ENCODE measurements at places on chromosomes 4 and X. TPM values are rescaled to one million over a fixed set of nuclear protein-coding genes. Genes with fewer than 3 reads are reported as not detected.

Gene TMSB15A
- polyA plus RNA-seq, result 1.5 TPM

Gene ASB12
- polyA plus RNA-seq, result 0.16 TPM

Gene CDS1
- polyA plus RNA-seq, result 10.7 TPM

Gene MAGEB2
- polyA plus RNA-seq, result not detected

Gene ANXA10
- polyA plus RNA-seq, result not detected

Gene RS1
- polyA plus RNA-seq, result 3.5 TPM

Gene SASH3
- 90.1 TPM for polyA plus RNA-seq

Gene CCDC110
- polyA plus RNA-seq, result 0.31 TPM

Gene TLR10
- 0.14 TPM for polyA plus RNA-seq

Gene GAGE12J
- polyA plus RNA-seq, result not detected

Gene AFP
- polyA plus RNA-seq, result not detected

Gene APBB2
- 14.9 TPM for polyA plus RNA-seq

Gene PARM1
- 25.4 TPM for polyA plus RNA-seq

Gene DCAF8L1
- polyA plus RNA-seq, result not detected

Gene AFF2
- polyA plus RNA-seq, result 1.5 TPM

Gene HERC5
- polyA plus RNA-seq, result 6.0 TPM

Gene CSAG3
- polyA plus RNA-seq, result not detected

Gene EDNRA
- 3.7 TPM for polyA plus RNA-seq

Gene MSX1
- 2.5 TPM for polyA plus RNA-seq
